ENCODE measurements at places on chromosomes 7 and 10.

- DNase-seq: no peak
Observed at GRCh38 chr7:133853706-133854276, 273.3 kb upstream of the LRGUK start.

- DNase-seq: no peak
Observed at GRCh38 chr10:133616371-133617130, 10.0 kb downstream of the FRG2B start.

DNA sequence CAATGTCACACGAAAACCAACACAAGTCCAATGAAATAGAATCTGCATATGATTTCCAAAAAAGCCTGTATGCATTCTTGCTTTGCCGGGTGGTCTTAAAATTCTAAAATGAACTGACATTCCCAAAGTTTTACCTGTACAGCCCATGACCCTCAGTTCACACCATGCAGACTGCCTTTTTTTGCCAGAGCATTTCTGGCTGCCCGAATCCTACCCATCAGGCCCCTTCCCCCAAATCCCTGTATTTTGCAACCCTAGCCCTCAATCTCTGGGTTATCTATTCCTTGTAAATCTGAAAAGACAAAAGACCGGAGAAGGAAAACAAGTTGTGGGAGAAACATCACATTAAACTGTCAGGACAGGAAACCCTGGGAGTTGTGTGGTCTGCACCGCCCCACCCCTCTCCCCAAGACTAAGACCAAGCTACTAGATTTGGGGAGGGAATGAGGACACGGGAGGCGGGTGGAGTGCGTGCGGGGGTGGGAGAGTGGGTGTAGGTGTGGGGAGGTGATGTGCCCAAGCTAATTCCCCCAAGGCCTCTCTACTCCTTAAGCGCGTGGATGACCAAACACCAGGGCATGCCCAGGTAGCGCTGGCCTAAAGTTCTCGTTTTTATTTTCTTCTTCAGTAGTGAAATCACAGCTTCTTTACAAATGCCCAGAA is 1.4 kb downstream of the JCAD start:
- DNase-seq: no peak

DNA sequence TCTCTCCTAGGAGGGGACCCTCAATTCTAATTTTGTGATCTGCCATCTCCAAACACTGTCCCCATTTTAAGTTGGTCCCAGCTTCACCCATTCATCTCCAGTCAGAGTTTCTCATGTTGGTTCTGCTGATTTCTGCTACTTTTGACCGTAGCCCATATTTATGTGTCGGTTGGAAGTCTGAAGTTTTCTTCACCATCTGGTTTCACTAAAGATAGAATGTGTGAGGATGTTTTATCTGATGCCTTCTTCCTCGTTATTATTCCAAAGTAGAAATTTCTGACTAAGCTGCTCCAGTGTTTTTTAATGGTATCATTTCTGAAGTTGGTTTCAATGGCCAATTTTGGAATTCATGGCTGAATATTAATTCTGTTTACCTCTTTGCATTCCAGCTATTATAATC is 21.3 kb upstream of the IFIT2 start:
- no peak for DNase-seq

DNA sequence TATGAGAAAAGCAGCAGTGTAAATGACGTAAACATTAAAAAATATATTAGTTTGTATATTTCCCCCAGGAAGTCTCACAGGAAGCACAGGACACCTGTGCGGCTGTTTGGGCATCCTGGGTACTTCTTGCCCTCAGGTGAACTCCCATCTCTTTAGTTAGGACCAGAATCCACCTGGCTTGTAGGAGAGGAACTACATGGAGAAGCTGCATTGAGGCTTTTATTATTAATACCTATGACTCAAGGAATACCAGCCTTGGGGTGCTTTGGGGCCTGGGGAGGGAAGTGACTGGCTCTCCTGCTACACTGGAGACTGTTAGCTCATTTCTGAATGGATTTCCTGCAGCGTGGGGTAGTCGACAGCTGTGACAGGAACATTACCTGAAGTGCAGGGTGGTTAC is 40.0 kb upstream of the GSDME start:
- DNase-seq: no peak

DNA sequence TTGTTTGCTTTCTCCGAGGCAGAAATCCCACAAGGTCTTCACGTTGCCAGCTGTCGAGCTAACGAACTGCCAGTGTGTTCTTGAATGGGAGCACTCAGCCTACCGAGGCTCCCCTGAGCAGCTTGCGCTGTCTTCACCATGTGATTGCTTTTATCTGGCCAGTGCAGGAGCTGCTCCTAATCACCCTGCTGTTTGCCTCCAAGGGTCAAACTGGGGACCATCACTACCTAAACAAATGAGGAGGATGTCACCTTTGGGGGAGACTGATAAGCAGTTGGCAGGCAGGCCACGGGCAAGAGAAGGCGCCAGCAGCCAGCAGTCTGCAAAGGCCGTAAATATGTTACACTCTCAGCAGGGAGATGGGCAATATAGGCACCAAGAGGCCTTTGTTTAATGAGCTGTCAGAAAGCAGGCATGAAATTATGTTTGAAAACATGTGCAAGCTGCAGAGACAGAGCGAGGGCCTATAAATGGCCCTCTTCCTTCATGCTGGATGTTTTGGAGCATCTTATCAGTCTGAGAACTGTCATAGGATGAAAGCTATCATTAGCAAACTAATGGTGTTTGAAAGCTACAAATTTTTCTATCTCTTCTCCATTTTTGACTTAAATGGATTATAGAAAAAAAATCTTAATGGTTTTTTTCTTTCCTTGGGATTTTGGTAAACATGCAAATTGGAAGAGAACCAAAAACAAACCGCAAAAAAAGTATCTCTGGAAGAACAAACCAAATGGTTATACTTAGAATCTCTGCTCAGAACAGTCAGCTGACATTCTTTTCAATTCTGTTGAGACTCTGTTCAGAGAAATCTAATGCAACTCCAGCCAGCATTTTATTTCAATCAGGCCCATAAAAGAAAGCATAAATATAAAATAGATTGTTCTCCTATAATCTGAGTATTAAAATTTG is 267.3 kb upstream of the NPVF start:
- no peak for DNase-seq

GRCh38 chr7:100575746-100576383 is 2.2 kb upstream of the SAP25 start:
- no peak for DNase-seq

- no peak for DNase-seq
Observed at GRCh38 chr7:67866054-67866453, 869.4 kb downstream of the TYW1 start.

DNA sequence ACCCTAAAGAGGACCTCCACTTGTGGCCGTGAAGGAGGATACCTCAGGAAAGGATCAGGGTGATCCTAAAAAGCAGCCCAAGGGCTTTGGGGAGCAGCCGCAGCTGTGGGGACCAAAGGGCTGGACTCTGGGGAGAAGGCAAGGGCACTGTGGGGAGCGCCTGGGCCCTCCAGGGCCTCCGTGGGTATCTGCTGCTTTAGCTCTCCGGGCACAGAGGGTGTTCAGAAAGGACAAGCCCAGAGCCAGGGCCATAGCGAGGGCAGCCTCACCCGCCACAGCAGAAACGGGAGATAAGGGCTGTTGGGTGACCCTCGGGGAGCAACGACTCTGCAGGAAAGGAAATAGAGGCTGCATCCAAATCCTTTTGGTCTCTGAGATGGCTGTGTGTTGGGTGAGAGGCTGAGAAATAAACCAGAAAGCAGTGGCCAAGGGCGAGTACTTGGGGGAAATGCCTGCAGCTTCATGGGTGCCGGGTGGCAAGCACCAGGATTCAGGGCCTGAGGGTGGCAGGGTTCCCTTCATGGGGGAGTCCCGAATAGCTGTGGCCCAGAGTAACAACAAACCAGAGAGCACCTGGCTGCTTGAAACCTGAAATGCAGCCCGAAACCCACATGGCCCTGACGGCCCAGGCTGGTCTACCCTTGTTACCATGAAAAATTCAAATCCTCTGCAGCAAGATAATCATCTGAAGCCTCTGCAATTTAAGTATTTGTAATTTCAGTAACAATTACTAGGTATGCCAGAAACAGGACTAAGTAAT is 95.2 kb downstream of the VIPR2 start:
- no peak for DNase-seq

DNA sequence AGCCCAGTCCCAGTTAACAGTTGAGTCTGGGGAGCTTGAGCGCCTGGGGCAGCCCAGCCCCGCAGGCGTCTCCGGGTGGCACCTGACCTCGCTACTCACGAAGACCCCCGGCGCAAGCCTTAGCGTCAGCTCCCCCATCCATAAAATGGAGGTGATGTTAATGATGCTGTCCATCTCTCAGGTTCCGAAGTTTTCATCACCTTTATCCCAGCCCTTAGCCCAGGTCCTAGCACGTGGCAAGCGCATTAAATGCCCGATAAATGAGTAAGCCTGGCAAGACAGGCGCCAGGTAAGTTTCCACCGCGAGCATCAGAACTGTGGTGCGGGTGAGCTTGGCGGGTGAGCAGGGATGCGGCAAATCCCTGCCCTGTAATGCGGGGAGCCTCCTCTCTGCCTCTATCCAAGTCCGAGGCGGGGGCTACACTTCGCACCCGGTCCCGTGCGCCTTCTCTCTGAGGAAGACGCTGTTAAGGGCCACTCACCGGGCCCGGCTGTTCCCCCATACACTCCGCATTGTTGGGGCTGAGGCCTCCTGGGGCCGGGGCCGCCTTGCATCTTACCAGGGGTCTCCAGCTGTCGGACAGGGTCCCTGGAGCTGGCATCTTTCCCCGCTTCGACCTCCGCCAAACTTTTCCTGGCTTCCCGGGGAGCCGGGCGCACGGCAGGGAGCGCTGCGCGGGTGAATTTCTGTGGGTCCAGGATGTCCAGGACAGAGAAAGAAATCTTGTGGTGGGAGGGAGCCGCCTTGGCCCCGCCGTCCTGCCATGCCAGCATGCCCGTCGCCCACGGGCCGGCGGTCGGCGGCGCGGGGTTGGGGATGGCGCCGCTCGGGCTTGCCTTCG is 444 bp downstream of the NKX1-2 start:
- no peak for DNase-seq

GRCh38 chr7:40135317-40135610 is 459 bp downstream of the SUGCT start:
- no peak for DNase-seq

GRCh38 chr7:101146-102046 is 91.0 kb upstream of the FAM20C start:
- DNase-seq: no peak

DNA sequence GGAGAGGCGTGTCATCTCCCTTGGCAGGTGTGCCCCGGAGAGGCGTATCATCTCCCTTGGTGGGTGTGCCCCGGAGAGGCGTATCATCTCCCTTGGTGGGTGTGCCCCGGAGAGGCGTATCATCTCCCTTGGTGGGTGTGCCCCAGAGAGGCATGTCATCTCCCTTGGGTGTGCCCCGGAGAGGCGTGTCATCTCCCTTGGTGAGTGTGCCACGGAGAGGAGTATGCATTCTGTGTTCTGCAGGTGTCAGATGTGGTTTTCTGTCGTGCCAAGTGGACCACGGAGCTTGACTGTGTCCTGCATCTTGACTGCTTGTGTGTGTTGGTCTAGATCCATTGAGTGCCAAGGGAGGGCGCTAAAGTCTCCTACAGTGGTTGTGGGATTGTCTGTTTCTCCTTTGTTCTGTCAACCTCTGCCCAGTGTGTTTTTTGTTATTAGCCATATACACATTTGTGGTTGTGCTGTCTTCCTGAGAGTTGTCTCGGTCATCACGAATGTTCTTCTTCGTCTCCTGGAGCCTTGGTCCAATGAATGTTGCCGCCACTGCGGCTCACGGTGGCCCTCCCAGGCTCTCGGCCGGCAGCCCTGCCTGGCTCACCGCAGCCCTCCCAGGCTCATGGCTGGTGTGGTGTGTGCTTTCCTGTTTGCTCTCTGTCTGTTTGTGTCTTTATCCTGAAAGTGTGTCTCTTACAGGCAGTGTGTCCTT is 96.8 kb downstream of the INPP5A start:
- DNase-seq: no peak

- no peak for DNase-seq
Observed at GRCh38 chr10:113534423-113534822, 18.4 kb upstream of the HABP2 start.

DNA sequence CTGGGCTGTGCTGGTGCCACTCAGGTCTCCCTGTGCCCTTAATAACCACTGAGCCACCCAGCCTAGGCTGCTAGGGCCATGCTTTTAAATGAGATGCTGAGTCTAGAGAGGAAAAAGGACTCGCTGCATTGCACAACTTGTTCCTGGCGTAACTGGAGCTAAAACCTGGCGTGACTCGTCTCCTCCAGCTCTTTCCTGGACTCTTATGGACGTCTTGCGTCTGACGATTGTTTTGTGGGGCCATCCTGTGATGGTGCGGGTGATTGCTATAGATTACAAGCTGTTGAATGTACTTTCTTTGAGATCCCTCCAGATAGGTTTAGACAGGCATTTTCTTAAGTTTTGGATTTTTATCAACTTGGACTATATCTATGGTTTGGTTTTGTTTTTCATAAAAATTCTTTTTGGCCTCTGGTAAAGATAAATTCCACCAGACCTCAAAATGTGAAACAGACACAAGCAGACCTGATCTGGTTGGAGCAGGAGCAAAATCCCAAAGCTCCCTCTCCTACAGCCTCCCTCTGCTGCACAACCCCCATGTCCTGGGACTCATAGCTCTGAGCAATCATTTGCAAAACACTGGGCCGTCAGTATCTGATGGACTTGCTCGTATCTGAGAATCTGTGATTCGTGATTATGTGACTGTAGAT is 230.3 kb downstream of the ARHGAP12 start:
- DNase-seq: no peak

GRCh38 chr7:118129041-118129795 is 54.7 kb upstream of the LSM8 start:
- DNase-seq: no peak

GRCh38 chr10:70193391-70193844 is 23.1 kb upstream of the SAR1A start:
- no peak for DNase-seq

Data from stimulated activated CD8-positive, alpha-beta memory T cell treated with anti-CD3 and anti-CD28 coated beads, Interleukin-4, amount 100 ng/mL, for 1 hour (primary cell).